Activated effector memory CD4-positive, alpha-beta T cell treated with anti-CD3 and anti-CD28 coated beads, Interleukin-2, amount 50 U/mL, for 16 hours (primary cell): ENCODE measurements at places on chromosomes 3 and 15.

DNA sequence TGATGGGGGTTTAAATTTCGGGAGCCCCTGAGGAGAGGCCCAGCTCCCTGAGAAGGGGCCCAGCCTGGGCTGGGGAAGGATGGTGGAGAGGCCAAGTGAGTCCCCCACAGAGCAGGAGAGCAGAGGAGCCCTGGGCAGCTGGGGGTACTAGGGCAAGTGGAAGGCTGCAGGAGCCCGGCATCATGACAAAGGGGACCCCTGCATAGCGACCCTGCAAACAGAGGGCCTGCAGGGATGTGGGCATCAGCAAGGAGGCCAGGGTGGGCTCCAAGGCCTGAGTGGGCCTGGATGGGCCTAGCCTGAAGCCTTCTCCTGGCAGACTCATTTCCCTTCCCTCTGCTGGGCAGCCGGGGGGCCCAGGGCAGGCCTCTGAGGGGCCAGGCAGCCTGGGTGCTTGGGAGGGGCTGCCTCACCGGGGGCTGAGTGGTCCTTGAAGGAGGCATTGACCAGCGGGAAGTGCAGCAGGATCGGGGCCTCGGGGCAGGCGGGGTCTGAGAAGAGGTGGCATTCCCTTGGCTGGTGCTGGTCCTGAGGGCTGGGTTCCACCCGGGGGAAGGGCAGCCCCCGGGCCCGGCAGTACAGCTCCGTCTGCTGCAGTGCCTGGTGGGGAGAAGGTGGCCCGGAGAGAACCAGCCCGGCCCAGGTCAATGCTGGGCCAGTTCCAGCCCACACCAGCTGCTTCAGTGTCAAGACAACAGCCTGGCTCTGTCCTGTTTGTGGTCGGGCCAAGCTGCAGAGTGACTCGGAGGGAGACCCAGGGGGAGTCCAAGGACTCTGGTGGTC, 24.7 kb downstream of the PLA2G4D start:
- DNase-seq: no peak

GRCh38 chr3:74605437-74605836, 9.0 kb downstream of the CNTN3 start:
- DNase-seq: no peak

- DNase-seq: peak; percentile 72
These were observed 5.1 kb upstream of the DNAH1 start for GRCh38 chr3:52310861-52311575.

DNA sequence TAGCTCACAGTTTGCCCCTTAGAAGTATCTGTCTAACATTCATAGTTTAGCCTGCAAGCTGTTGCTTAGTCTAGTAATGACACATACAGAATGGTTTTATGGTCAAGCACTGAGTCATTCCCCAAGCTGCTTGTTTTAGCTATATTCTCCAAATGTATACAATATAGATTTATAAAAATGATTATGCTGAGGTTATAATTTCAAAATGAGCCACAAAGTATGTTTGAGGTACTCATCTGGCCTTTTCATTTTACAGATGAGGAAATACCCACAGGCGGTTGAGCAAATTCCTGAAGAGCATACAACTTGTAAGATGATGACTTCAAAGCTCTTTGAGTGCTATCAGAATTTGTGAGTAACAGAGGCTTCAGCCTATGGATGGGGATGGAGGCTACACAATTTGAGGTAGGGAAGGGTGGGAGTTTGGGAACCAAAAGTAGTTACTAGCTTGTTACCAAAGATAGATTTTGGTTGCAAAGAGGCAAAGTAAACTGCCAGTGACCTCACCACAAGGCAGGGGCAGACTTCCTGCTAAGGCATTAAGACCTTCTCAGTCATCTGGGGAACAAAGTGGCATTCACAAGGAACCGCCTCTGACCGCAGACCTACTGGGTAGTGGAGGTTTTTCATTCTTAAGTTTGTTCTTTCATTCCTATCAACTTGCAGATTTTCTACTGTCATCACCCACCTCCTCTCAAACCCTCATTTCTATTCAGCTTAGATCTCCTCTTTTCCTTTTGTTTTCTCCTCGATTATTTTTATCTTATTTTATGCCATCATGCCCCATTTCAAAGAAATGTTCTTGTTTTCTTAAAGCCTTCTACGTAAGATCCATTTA, 257.2 kb upstream of the NECTIN3 start:
- peak; percentile 61 for DNase-seq

DNA sequence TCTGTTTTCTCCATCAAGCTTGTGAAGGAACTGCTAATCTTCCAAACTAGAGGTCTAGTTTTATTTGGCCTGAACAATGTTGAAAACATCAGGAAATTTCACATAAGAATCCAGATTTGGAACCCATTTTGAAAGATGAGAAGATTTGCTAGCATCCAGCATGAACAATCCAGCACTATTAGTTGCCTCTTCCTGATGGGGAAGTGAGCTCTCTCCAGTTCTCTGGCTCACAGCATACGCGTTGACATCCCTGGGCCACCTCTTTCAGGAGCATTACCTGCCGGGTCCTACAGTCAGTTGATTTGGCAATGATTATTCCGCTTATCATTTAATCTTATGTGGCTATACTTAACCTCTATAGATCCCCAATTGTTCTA, 10.9 kb downstream of the GPR87 start:
- DNase-seq: no peak

GRCh38 chr3:112346491-112347122, 13.7 kb downstream of the CD200 start:
- no peak for DNase-seq

- no peak for DNase-seq
These were observed 205.4 kb upstream of the UBE2E1 start for GRCh38 chr3:23600167-23600871.
